ENCODE measurements at places on chromosomes 4 and X. TPM values are rescaled to one million over a fixed set of nuclear protein-coding genes. Genes with fewer than 3 reads are reported as not detected.

DNA sequence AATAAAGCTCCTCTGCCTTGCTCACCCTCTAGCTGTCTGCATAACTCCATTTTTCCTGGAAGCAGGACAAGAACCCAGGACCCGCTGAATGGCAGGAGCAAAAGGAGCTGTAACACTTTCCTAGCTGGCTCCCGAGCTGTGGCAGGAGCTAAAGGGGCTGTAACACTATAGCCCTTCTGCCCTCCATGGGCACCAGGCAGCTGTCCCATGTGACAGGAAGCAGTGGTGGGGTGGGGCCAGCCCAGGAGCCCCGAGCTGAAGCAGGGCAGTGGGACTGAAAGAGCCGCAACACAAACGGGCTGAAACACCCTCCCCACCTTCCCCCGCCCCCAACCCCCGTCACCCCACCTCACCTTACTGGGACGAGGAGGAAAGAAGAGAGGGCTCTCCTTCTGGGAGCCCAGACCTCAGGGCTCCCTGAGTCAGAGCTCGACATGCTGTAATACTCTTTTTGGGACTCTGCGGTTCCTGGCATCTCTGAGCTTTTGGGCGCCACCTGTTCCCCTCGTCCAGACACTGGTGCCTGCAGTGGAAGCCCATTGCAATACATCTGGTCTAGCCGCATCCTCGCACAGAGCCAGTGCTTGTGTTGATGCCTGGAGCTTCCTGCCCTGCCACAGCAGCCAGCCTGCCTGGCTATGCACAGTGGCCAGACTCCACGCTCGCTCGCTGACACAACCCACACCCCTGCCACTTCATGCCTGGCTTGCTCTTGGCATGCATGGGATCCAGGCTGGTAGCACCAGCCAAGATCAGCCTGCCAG lies 39.4 kb downstream of the PPM1K start:
- H3K27ac ChIP-seq: no peak overlapping the region
- H3K36me3 ChIP-seq: no peaks in the 10 kb centered on the region
- peaks cover 1% of the 10 kb centered on the region for H3K4me1 ChIP-seq
- DNase-seq: no peak
- H3K4me3 ChIP-seq: no peak overlapping the region

DNA sequence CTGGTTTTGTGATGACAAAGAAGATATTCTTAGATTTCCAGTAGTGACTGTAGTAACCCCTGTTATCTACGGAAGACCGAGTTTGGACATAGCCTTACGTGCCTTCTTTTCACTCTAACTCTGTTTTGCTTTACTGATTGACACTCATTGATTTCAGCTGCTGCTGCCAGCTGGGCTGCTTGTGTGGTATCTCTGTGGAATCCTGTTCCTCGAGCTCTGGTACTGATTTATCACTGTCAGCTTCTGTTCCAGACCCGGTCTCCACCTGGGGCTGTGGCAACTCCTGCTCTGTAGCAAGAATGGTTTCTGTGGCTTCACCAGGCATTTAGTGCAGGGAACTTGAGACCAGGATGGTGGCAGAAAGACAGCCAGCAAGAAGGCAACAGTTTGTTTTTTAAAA lies 24.6 kb upstream of the LAP3 start:
- peaks cover 6% of the 10 kb centered on the region for H3K27me3 ChIP-seq
- peak overlapping the region; percentile 74 for H3K27ac ChIP-seq
- H3K36me3 ChIP-seq: no peaks in the 10 kb centered on the region
- peak overlapping the region; percentile 18 for H3K4me3 ChIP-seq
- no peak for DNase-seq

GRCh38 chr4:122758033-122758432 lies 25.5 kb downstream of the BBS12 start:
- H3K36me3 ChIP-seq: no peaks in the 10 kb centered on the region
- H3K4me1 ChIP-seq: no peaks in the 10 kb centered on the region
- no peak overlapping the region for H3K4me3 ChIP-seq
- DNase-seq: no peak
- H3K27ac ChIP-seq: no peak overlapping the region

GCNA gene
- 3.9 TPM for total RNA-seq

CT83 gene
- not detected for total RNA-seq

DNA sequence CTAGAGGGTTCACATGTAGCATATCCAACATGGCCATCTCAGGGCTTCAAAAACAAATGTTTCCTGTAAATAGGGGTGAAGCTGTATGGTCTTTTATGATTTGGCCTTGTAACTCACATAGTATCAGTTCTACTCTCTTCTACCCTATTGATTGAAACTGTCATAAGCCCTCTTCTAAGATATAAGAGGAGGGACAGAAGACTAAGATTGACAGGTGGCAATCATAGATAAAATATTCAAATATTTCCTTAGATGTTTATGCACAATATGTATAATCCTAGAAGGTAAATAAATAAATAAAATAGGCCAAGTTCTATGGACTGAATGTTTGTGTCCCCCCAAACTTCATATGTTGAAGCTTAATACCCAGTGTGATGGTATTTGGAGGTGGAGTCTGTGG lies 6.9 kb upstream of the BEX3 start:
- DNase-seq: no peak
- H3K4me3 ChIP-seq: no peak overlapping the region
- no peaks in the 10 kb centered on the region for H3K36me3 ChIP-seq
- no peaks in the 10 kb centered on the region for H3K27me3 ChIP-seq
- H3K4me1 ChIP-seq: peaks cover 14% of the 10 kb centered on the region

GRCh38 chrX:153708415-153708814 lies 15.8 kb downstream of the BCAP31 start:
- peaks cover 6% of the 10 kb centered on the region for H3K36me3 ChIP-seq
- no peaks in the 10 kb centered on the region for H3K27me3 ChIP-seq
- peaks cover 1% of the 10 kb centered on the region for H3K4me1 ChIP-seq
- no peak overlapping the region for H3K4me3 ChIP-seq
- peak; percentile 56 for DNase-seq
- H3K27ac ChIP-seq: peak overlapping the region; percentile 37

GRCh38 chrX:40504801-40505605 lies 75.8 kb upstream of the ATP6AP2 start:
- H3K36me3 ChIP-seq: no peaks in the 10 kb centered on the region
- H3K4me1 ChIP-seq: no peaks in the 10 kb centered on the region
- DNase-seq: no peak
- H3K27ac ChIP-seq: no peak overlapping the region
- H3K4me3 ChIP-seq: no peak overlapping the region

GRCh38 chr4:53744446-53745160 lies 153.3 kb upstream of the LNX1 start:
- no peak overlapping the region for H3K4me3 ChIP-seq
- no peaks in the 10 kb centered on the region for H3K36me3 ChIP-seq
- no peaks in the 10 kb centered on the region for H3K4me1 ChIP-seq
- DNase-seq: no peak
- no peak overlapping the region for H3K27ac ChIP-seq

- peaks cover 15% of the 10 kb centered on the region for H3K36me3 ChIP-seq
- no peaks in the 10 kb centered on the region for H3K27me3 ChIP-seq
These were observed 32.4 kb upstream of the CYP4V2 start for GRCh38 chr4:186158966-186159365.

DNA sequence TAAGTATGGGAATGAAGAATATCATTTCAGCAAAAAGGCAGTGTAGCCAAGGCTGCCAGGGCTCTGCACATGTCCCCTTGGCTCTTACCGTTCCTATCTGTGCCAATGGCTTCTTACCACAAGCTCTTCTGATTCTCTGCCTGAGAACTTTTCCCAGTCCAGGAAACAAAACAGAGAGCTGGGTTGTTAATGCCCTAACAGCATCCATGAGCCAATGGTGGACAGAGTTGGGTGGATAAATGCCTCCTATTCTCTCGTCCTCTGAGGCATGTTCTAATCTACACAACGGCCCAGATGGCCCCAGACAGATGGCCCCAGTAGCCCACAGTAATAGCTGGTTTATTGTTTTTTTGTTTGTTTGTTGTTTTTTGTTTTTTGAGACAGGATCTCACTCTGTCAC lies 28.0 kb downstream of the SCD5 start:
- H3K4me3 ChIP-seq: no peak overlapping the region
- no peak overlapping the region for H3K27ac ChIP-seq
- peaks cover 4% of the 10 kb centered on the region for H3K27me3 ChIP-seq
- H3K36me3 ChIP-seq: peaks cover 9% of the 10 kb centered on the region

GLRB gene
- 11.9 TPM for total RNA-seq

- H3K27me3 ChIP-seq: no peaks in the 10 kb centered on the region
- H3K27ac ChIP-seq: no peak overlapping the region
- H3K36me3 ChIP-seq: no peaks in the 10 kb centered on the region
- H3K4me3 ChIP-seq: no peak overlapping the region
- H3K4me1 ChIP-seq: no peaks in the 10 kb centered on the region
These were observed 431.8 kb downstream of the KCTD8 start for GRCh38 chr4:44016570-44017421.

- H3K4me1 ChIP-seq: peaks cover 19% of the 10 kb centered on the region
- no peaks in the 10 kb centered on the region for H3K27me3 ChIP-seq
- peaks cover 3% of the 10 kb centered on the region for H3K36me3 ChIP-seq
- H3K4me3 ChIP-seq: no peak overlapping the region
- no peak for DNase-seq
These were observed 545.7 kb upstream of the PABPC4L start for GRCh38 chr4:134747108-134747805.

GRCh38 chrX:110226931-110227330 lies 91.0 kb downstream of the AMMECR1 start:
- no peak for DNase-seq
- no peak overlapping the region for H3K27ac ChIP-seq
- no peaks in the 10 kb centered on the region for H3K4me1 ChIP-seq

GRID2 gene
- 0.69 TPM for total RNA-seq

ENOX2 gene
- 16.6 TPM for total RNA-seq

- peaks cover 10% of the 10 kb centered on the region for H3K36me3 ChIP-seq
- DNase-seq: peak; percentile 75
- H3K4me3 ChIP-seq: no peak overlapping the region
- H3K4me1 ChIP-seq: peaks cover 6% of the 10 kb centered on the region
- no peak overlapping the region for H3K27ac ChIP-seq
- H3K27me3 ChIP-seq: no peaks in the 10 kb centered on the region
These were observed 685 bp upstream of the MORF4L2 start for GRCh38 chrX:103687073-103687695.

DNA sequence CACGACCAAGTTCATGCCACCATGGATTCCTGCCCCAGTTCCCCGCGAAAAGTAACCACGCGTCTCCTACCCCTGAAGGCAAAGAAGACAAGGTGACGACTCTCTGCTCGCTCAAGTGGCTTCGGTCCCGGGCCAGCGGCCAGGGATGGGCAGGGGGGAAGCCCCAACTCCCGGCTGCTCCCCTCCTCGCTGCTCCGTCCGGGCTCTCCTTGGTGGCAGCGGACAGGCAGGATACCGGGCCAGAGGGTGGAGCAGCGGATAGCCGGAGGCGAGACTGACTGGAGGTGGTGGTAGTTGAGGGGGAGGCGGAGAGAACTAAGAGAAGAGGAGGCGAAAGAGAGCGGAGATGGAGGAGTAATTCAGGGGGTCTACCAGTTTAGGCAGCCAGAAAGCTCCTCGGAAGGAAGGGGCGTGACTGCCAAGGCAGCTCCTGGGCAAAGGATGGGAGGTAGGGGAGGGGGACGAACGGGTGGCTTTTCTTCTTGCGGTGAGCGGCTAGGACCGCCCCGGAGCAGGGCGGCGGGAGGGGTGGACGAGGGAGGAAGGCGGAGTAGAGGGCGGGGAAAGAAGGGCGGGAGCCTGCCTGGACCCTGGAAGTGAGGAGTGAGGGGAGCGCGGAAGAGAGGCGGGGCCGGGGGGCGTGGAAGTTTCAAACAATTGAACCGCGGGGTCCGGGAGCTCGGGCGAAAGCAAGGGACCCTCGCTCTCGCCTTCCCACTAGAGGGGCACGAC lies at the start of gene AMOT:
Gene AMOT (minus strand): TSS at position 450 of the 732 bp plus-strand sequence. CDS start 17,705 bp downstream, outside the sequence.
- DNase-seq: peak; percentile 88
- no peaks in the 10 kb centered on the region for H3K27me3 ChIP-seq
- H3K4me3 ChIP-seq: peak within 1 kb of the TSS; percentile 93
- peaks cover 63% of the 10 kb centered on the region for H3K4me1 ChIP-seq

- peaks cover 3% of the 10 kb centered on the region for H3K27me3 ChIP-seq
- no peak overlapping the region for H3K4me3 ChIP-seq
- peaks cover 19% of the 10 kb centered on the region for H3K4me1 ChIP-seq
- no peak for DNase-seq
- no peaks in the 10 kb centered on the region for H3K36me3 ChIP-seq
These were observed 74.3 kb downstream of the RGS12 start for GRCh38 chr4:3366893-3367775.

DNA sequence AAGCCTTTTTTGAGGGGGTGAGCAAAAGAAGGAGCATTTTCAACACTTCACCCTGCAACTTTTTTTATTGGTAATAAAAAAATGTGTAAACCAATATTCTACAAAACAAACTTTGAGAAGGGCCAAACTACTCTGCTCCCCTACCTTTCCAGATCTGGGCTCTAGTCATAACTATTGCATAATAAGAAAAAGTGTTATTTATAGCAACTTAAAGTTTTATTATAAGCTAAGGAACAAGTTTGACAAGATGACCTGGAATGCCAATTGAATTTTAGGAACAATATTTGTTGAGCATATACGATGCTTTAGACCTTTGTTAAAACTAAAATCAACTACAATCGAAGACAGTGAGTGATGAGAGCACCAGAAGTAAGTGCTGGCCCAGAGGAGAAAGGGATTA lies 409.6 kb downstream of the IL15 start:
- no peaks in the 10 kb centered on the region for H3K27me3 ChIP-seq
- no peaks in the 10 kb centered on the region for H3K4me1 ChIP-seq
- no peak overlapping the region for H3K27ac ChIP-seq
- no peaks in the 10 kb centered on the region for H3K36me3 ChIP-seq
- H3K4me3 ChIP-seq: no peak overlapping the region
- no peak for DNase-seq

GRCh38 chrX:10367406-10367805 lies 210.6 kb downstream of the CLCN4 start:
- DNase-seq: no peak
- no peaks in the 10 kb centered on the region for H3K4me1 ChIP-seq
- no peaks in the 10 kb centered on the region for H3K27me3 ChIP-seq
- no peaks in the 10 kb centered on the region for H3K36me3 ChIP-seq
- no peak overlapping the region for H3K4me3 ChIP-seq

CDKL2 gene
- 3.0 TPM for total RNA-seq

- peaks cover 4% of the 10 kb centered on the region for H3K4me1 ChIP-seq
- H3K4me3 ChIP-seq: no peak overlapping the region
These were observed 127.7 kb downstream of the RASL11B start for GRCh38 chr4:52989865-52990264.

DNA sequence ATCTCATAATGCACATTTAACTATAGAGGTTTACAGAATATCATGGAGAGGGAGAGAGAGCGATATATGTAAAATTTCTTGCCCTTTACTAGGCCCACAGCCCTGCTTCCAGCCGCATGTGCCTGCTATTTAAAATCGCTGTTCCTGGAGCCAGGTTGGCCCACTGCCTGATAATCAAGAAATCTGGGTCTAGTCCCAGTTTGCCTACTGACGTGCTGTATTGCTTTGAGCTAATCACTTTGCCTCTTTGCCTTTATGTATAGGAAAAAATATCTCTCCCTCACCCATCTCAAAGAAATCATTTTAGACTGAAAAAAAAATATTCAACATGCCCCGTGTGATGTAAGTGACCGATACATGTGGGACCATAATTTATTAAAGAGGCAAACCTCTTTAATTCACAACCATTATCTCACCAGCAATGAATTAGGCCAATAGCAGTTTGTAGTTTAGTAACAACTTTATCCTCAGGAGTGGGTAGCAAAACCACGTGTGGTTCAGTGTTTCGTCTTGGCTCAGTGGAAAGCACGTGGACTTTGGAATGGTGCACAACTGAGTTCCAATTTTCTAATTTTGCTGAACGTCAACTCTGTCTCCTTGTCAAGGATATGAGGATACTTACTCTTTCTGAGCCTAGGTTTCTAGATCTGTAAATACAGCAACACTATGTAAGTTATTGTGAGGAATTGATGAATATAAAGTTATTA lies 62.6 kb downstream of the GRXCR1 start:
- no peak overlapping the region for H3K4me3 ChIP-seq
- no peak overlapping the region for H3K27ac ChIP-seq
- H3K4me1 ChIP-seq: no peaks in the 10 kb centered on the region
- H3K36me3 ChIP-seq: no peaks in the 10 kb centered on the region
- peaks cover 3% of the 10 kb centered on the region for H3K27me3 ChIP-seq

FGFR3 gene
- total RNA-seq: 185 TPM

CXCL5 gene
- total RNA-seq: 0.58 TPM
